Cardiac septum (tissue), 1 donor: ENCODE measurements at places on chromosomes 6 and 20.

- no peak for DNase-seq
Observed at GRCh38 chr20:13910492-13910891, 79.9 kb downstream of the SEL1L2 start.

DNA sequence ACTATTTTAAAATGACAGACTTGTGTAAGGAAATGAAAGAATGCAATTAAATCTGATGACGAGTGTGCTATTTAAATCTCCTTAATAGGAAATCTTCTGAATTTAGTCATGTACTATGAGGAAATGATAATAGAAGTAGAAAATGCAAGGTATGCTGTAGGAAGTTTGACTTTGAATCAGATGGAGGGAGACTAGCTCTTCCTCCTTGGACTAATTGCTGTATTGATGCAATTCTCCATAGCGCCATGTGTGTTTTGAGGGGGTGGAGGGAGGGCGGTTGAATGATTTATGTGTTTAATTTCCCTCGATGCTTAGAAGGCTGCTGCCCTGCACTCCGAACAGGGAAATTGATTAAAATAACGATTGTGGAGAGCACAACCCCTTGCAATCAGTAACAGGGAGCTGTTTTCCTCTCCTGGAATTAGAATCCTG is 214.4 kb upstream of the PRND start:
- no peak for DNase-seq

- DNase-seq = no peak
Observed at GRCh38 chr20:57387945-57388371, 3.2 kb upstream of the RBM38 start.

GRCh38 chr6:114955363-114955762 is 612.5 kb upstream of the HS3ST5 start:
- no peak for DNase-seq
